ENCODE measurements at places on chromosomes 7 and 10. TPM values are rescaled to one million over a fixed set of nuclear protein-coding genes. Genes with fewer than 3 reads are reported as not detected.

The ANKRD61 gene
- total RNA-seq: 0.51 TPM

The ATOH7 gene
- total RNA-seq: 0.15 TPM

The GPR15LG gene
- total RNA-seq: not detected

The HECTD2 gene
- 3.3 TPM for total RNA-seq

The NUTM2B gene
- total RNA-seq: 0.30 TPM

The PPP1R9A gene
- total RNA-seq: 2.6 TPM

The C1QL3 gene
- not detected for total RNA-seq

The CYP2C8 gene
- total RNA-seq: not detected

The SLC16A9 gene
- 0.13 TPM for total RNA-seq

The ABCB4 gene
- not detected for total RNA-seq

The AEBP1 gene
- total RNA-seq: not detected

The ELOVL3 gene
- 0.22 TPM for total RNA-seq

The WNT8B gene
- not detected for total RNA-seq

The HYAL4 gene
- total RNA-seq: not detected

The TAS2R5 gene
- total RNA-seq: 0.41 TPM

The C10orf62 gene
- not detected for total RNA-seq

The MYO1G gene
- total RNA-seq: 0.16 TPM

The SORBS1 gene
- total RNA-seq: 0.35 TPM

The ACADSB gene
- total RNA-seq: 8.5 TPM

The AGR2 gene
- 100 TPM for total RNA-seq

The ATP5F1C gene
- 346 TPM for total RNA-seq

The C10orf67 gene
- total RNA-seq: not detected

All from A549 treated with Mapracorat at 1 μM for 4 hours (cell line).